HEK293T (cell line): ENCODE measurements at places on chromosomes 3 and 15.
A peak's percentile ranks its signal among the peaks of the same experiment; 100 is the strongest.

GRCh38 chr3:113685956-113686721, 10.3 kb downstream of the USF3 start:
- DNase-seq, result no peak

DNA sequence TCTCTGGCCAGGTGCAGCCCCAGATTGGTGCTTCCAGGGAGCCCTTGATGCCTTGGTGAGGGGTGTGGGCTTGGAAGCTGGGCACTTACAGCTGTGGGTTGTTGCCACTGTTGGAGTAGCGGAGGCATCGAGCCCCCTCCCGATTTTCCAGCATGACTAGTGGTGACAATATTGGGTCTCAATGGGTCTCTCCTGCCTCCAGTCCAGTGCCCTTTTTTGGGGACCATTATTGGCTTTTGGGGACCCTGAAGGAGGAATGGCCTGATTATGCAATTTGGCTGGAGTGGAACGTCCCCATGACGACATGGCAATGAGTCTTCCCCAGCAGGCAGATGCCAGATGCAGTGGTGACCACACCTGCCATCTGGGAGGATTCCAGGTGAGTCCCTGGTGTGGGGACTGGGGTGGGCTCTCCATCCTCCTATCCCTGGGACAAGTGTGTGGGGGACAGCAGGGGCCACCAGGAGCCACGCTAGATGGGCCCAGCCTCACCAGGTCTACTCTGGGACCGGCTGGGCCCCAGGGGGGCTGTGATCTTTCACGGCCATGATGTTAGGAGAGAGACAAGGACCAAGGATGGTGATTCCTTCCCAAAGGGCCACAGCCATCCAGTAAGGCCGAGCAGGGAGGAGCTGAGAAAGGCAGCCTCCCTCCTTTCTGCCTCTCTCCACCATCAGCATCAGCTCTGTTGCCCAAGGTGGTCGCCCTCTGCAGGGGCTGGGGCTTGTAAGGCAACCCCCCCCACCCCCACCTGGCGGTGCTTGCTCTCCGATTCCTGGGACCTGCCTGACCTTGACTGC, 196.8 kb downstream of the GOLGA6L6 start:
- no peak for DNase-seq

GRCh38 chr3:82281205-82281604, 519.8 kb upstream of the GBE1 start:
- no peak for DNase-seq

DNA sequence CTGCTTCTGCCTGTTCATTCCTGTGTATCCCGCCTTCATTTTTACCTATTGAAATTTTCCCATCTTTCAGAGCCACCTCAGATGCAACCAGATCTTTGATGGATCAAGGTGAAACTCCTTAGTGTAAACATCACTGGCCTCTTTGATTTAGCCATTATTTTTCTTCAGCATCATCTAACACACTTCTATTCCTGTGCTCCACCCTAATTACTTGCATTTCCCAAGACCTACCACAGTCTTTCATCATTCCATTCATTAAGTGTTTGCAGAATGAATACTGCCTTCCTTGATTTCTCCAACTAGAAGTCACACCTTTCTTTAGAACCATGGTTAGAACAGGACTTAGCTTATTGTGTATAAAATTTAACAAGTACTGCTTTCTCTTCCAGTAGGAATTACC, 55.5 kb upstream of the SKIL start:
- no peak for DNase-seq

DNA sequence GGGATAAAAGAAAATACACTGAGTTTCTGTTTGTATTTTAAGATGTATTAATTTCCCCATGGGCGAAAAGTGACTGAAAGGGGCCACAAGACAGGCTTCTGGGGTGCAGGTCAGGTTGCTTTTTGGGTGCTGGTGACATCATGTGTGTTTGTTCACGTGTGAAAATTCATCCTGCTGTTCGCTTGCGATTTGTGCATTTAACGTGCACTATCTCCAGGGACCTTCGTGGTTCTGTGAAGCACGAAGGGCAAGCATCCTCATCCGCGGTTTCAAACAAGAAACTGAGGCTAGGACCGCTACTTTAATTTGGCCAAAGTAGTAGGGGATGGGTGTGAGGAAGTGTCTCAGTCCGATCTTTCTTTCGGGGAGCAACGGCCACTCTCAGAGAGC, 1.6 kb upstream of the SMAD6 start:
- no peak for DNase-seq

- DNase-seq, result no peak
Observed at GRCh38 chr3:135755330-135756105, 210.0 kb upstream of the PPP2R3A start.

GRCh38 chr3:180239939-180240338, 203.2 kb upstream of the PEX5L start:
- no peak for DNase-seq

- DNase-seq, result no peak
Observed at GRCh38 chr3:104555728-104556127, 811.0 kb upstream of the ALCAM start.

DNA sequence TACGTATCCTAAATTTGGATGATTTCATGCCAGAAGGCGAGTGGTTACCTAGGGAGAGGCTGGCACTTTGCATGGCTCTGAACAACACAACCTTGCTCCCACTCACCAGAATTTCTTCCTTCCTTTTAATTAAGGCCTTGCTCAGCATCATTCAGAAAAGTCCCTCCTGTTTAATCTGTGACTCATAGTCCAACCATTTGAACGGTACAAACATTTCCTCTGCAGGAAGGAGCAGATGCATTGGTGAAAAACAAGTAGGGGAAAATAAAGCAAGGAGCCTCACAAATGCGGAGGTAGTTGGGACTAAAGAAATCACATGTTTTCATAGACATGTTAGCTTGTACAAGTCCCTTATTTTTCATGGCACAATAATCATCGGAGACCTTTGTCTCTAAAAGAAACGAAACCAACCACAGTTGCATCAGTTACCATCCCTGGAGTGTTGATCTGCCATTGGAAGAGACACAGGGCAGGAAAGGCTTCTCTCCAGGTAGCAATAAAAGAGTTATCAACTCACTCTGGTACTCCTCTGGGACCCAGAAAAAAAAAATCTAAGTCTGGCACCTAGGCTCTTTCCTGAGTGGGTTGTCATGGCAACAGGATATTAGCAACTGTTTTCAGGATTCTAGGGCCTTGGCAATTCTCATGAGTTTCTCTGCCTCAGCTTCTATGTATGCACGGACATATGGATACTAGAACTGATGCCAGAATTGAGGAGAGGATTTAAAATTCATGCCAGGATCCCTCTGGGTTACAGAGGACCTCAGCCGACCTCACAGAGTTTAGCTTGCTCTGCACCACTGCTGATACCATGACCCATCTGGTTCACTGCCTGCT, 255.4 kb upstream of the ARPP21 start:
- no peak for DNase-seq

GRCh38 chr3:83169473-83169872, 1408.0 kb upstream of the GBE1 start:
- no peak for DNase-seq

DNA sequence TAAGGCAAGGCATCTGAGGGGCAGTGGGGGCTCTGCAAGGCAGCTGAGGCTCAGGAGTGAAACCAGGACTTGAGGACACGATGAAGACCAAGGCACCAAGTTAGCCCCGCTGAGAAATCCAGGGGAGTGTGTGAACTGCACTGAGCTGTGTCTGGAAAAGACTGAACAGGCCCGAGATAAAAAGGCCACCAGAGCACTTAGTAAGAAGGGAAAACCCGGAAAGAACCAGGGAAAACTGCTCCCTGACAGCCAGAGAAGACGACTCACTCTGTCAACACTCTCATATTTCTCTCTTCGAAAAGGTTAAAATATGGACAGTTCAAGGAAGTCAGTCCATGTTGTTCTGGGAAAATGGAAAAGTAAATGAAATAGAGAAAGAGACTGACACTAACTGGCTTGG, 109.0 kb downstream of the SEC22A start:
- no peak for DNase-seq

DNA sequence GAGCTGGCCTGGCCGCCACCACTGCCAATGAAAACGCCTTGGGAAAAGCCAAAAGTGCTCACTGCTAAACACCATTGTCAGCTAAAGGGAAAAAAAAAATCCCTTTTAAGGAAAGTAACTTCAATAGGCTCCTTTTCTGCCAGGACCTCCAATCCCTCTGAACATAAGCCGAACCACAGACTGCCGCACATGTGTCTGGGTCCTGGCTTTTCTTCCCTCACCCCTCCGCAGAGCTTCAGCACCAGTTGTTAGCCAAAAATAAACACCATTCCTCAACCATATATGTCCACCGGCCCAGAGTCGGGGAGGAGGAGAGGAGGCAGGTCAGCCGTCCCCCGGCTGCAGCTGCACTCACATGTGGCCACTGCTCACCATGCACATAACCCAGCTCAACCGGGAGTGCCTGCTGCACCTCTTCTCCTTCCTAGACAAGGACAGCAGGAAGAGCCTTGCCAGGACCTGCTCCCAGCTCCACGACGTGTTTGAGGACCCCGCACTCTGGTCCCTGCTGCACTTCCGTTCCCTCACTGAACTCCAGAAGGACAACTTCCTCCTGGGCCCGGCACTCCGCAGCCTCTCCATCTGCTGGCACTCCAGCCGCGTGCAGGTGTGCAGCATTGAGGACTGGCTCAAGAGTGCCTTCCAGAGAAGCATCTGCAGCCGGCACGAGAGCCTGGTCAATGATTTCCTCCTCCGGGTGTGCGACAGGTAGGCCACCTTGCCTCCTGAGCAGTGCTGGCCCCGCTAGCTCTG, at the start of gene FBXL22:
FBXL22 (plus strand) TSS at position 350 of the 753 bp plus-strand sequence; CDS start at position 356, 6 bp downstream.
- no peak for DNase-seq

- DNase-seq, result no peak
Observed at GRCh38 chr15:67976506-67977073, 77.5 kb upstream of the PIAS1 start.

DNA sequence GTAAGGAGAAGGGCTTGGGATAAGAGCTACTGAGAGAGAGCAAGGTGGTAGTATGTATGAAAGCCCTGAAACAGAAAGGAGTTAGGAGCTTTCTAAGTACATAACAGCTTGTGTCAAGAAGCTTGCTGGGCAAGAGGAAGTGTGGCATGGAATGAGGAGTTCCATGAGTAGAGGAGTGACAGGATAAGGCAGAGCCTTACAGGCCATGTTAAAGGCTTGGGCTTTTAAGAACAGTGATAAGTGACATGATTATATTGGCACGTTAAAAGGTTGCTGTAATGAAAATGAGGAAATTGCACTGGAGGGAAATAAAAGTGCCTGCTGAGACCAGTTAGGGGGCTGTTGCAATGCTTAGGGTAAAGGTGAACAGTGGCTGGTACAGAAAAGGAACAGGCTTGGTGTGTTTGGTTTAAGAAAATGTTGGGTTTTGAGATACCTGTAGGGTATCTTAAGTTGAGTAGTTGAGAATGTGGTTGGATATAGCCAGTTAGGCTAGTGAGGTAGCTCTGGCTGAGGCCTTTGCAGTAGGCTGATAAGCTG, 49.0 kb downstream of the MEF2A start:
- peak; percentile 21 for DNase-seq

GRCh38 chr3:157159037-157159761, 748 bp downstream of the CCNL1 start:
- DNase-seq, result peak; percentile 55

DNA sequence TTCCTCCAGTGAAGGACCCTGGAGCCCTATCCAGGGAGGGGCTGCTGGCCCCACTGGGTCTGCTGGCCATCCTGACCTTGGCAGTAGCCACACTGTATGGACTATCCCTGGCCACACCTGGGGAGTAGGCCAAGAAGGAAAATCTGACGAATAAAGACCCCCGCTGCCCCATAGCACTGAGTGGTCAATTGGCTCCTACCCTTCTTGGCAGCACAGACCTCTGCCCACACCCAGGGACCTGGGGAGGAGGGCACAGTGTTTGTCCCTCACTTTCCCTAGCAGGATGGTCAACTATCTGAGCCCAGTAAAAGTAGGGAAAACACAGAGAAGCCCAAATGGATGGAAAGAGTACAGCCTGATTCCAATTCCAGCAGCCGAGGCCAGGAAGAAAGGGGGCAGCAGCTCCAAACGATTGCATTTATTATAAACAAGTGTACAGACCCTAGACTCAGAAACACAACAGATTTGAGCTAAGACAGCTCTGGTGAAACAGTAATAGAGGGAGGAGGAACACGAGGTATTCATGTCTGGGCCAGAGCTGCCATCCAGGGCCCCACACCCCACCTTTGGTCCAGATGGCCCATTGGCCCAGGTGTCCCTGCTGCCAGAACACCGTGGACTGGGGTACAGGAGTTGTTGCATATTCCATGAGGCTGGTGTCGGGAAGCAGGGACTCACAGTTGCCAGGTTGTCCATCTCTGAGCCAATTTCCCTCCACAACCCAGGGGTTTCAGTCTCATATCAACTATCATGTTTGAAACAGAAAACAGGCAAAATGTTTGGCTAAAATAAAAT, 21.1 kb downstream of the ATRIP start:
- no peak for DNase-seq

DNA sequence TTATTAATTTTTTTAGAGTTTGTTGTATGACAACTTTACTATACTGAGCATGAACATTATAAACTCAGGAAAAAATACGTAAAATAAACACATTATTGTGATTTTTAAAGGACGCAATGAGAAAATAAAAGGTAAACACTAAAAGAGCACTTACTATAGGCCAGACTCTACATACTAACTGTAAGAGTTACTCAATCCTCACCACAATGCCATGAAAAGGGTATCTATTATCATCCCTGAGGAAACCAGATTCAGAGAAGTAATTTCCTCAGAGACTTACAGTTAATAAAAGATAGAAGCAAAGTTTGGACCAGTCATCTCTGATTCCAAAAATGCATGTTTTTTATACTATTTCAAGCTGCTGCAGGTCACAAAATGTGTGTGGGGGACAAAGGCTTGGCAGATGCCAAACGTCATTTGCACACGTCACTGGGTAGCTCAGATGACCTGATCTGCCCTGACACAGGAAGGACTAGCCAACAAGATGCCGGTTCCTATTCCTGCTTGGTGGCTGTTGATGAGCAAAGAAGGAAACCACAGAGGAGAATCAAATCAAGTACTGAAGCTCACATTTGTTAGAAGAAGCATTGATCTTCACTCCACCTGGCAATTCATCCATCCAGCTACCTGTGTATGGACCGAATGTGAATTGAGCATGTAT, 42.3 kb downstream of the KLHL6 start:
- DNase-seq, result no peak

GRCh38 chr3:44885618-44886017, 11.2 kb downstream of the TGM4 start:
- DNase-seq, result no peak

- DNase-seq, result no peak
Observed at GRCh38 chr3:161637559-161637958, 141.0 kb downstream of the OTOL1 start.

DNA sequence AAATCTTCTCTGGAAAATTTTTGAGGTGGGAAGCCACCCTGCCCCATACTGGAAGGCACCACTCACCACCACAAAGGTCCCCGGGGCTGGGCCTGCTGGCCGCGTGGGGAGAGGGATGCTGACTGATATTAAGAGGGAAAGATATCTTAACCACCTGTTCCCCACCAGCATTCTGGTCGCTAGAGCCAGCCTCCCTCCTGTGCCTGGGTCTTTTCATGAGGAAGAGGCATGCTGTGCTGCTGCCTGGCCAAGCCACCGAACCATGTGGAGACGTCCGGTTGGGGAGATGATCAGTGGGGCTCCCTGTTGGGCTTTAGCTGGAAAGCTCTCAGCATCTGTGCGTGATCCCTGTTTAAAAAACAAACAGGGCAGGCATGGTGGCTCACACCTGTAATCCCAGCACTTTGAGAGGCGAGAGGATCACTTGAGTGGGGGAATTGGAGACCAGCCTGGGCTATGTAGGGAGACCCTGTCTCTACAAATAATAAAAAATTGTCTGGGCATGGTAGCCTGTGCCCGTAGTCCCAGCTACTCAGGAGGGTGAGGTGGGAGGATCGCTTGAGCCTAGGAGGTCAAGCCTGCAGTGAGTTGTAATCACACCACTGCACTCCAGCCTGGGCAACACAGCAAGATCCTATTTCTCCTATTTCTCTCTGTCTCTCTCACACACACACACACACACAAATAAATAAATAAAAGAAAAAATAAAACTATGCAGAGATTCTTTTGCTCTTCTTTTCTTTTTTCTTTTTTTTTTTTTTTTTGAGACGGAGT, 1.0 kb downstream of the KLHL18 start:
- DNase-seq, result no peak
